ENCODE measurements at places on chromosomes 3 and 15. TPM values are rescaled to one million over a fixed set of nuclear protein-coding genes. Genes with fewer than 3 reads are reported as not detected.

The GOLIM4 gene
- polyA plus RNA-seq, result 8.4 TPM

The RBP2 gene
- 0.37 TPM for polyA plus RNA-seq

The ZNF80 gene
- polyA plus RNA-seq, result 0.23 TPM

The TMC3 gene
- polyA plus RNA-seq, result 0.07 TPM

The IL5RA gene
- polyA plus RNA-seq, result 0.41 TPM

The OXTR gene
- polyA plus RNA-seq, result 1.3 TPM

The FOXL2NB gene
- 0.05 TPM for polyA plus RNA-seq

- DNase-seq, result no peak
Measured at GRCh38 chr3:188164248-188164687, 10.3 kb downstream of the LPP start.

DNA sequence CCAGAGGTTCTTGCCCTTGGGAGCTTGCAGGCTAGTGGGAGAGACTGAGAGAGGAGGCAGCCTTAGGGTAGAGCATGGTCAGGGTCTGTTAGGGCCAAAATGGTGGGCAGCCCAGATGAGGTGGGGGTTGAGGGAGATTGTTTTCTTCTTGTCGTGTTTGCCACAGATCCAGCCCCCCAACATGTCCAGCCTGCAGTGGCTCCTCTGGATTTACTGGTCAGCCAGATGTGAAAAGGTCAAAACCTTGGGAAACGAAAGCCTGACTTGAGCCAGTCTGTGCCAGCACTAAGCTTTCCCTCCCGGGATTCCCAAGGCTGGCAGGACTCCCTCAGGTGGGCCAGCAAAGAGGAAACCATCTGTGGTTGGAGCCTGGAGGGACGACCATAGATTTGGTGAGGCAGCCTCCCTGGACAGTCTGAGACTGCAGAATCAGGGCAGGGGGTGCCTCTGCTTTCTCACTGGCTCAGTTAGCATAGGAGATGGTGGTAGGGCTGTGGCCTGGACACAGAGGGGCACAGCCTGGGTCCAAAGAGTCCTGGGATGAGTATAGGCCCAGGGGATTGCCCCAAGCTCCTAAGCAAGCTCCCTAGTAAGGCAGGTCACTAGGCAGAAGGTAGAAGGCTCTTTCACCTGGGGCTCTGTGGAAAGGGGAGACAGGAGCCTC, 51.2 kb upstream of the PRR23C start:
- no peak for DNase-seq

GRCh38 chr3:144244662-144245061, 273.0 kb downstream of the DIPK2A start:
- DNase-seq, result no peak

- DNase-seq, result peak; percentile 48
Measured at GRCh38 chr3:32176989-32177701, 61.3 kb upstream of the CMTM8 start.

GRCh38 chr3:126964261-126964660, 18.7 kb upstream of the PLXNA1 start:
- no peak for DNase-seq

GRCh38 chr3:169914321-169914720, 2.9 kb downstream of the SAMD7 start:
- DNase-seq, result no peak

DNA sequence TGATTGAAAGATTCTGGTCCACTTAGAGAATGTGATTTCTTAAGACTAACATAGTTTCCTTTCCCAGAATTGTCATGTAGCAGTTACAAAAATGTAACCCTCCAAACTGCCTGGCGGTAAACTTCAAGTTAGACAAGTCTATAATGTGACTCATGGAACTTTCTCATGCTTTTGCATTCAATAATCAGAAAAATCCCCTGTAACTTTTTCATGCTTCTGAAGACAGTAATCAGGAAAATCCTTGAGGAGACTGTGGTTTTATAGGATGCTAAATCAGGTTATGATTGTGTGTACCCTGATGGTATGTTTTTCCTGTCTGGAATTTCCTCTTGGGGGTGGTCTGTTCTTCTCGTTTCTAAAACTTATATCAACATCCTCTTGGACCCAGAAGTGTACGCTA, 74.0 kb upstream of the RARB start:
- no peak for DNase-seq

DNA sequence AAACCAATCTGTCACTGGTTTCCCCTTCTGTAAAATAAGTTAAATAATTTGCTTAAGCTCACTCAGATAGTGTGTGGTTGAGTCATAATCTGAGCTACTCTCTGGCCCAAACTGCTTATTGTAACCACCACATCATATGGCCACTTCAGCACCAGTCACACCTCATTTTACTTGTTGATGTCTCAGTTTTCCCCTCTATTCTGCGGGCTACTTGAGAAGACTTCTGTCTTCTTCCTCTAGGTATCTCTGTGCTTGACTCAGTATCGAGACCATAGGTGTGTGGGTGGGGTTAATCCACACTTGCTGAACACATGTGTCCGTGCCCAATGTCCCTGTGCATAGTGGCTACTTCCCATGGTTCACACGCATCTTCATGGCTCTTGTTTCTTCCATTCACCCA, 32.9 kb downstream of the CRYGS start:
- no peak for DNase-seq

- no peak for DNase-seq
Measured at GRCh38 chr3:105214590-105214989, 152.1 kb upstream of the ALCAM start.

DNA sequence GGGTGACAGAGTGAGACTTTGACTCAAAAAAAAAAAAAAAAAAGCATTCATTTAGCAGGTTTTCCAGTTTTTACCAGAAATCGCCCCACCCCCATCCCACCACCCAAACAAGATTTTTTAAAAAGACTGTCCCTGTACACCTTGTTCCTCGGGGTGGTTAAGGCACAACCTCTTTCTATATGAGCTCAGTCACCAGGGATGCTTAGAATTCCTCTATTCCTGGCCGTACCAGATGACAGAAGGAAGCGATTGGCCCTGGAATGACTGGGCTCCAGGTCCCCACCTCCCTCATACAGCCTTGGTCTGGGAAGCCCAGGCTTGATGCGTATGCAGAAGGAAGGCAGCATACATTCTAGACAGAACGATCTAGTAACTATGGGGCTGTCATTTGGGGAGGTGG, 25.6 kb downstream of the IDH2 start:
- DNase-seq, result no peak

- no peak for DNase-seq
Measured at GRCh38 chr3:50516440-50516871, 13.0 kb upstream of the CACNA2D2 start.

DNA sequence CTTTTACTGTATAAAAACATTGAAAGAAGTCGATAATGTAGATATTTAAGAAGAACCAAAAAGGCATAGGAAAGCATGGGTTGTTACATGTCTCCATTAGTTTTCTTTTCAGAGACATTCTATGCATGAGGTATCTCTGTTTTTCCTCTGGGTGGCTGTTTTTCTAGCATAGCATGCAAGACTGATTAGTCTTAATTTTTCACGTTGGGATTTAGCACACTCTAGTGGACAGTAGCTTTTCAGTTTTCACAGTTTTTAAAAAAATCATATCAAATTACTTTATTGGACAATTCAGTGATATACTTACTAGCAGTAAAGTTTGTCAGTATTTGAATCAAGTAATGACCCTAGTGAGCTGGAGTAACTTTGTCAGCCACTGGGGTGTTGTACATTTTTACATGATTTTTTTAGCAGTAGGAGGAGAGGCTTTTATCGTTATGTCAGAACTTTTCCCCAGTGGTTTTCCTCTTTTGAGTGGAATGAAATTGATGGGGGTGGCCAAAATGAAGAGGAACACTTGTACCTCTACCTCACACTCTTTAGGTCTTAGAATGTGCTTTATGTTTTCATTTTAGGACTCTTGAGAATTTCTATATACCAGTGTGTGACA, 57.2 kb downstream of the SEC22A start:
- no peak for DNase-seq

DNA sequence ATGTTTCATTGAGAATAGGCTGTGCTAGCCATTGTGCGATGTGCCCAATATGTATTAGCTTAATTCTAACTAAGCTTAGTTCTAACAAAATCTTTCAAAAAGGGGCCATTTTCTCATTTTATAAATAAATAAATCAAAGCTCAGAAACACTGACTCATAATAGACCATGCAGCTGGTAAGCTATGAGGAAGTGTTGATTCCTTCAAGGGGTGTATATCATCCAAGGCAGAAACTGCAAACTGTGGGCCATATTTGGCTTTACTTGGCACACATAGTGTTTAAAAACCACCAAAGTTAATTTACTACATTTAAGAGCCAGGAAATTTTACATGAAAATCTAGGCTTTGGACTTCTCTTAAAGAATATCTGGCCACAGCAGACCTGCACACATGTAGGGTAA, 136.5 kb downstream of the ZNF621 start:
- no peak for DNase-seq

DNA sequence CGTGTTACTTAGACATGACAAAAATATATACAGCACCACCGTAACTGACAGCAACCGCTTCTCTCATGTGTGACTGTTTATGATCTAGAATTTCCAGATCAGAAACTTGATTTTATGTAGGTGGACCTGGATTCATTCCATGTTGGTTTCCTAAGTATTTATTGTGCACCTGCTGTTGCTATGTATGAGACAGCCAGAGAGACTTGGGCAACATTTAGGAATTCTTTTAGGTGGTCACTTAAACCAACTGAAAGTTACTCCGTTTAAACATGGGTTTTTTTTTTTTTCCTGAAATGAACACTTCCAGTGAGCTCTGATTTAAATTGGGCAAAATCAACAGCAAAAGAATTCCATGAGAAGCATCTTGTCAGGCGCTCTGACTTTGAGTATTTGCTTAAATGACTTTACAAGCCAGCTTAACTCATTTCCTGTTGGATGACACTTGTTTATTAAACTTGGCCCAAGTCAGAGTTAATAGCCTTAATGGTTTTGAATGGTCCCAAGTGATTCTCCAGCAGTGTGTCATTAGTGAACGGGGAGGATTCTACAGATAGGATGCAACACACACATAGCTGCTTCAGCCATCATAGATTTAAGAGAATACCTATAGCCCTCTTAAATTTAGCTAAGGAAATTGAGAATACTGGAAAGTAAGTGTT, 31.8 kb downstream of the MITF start:
- DNase-seq, result no peak

- DNase-seq, result no peak
Measured at GRCh38 chr3:136899622-136900158, 37.7 kb downstream of the NCK1 start.

- DNase-seq, result no peak
Measured at GRCh38 chr15:29053006-29053405, 167.2 kb downstream of the APBA2 start.

GRCh38 chr3:9311228-9311627, 51.6 kb upstream of the THUMPD3 start:
- DNase-seq, result no peak

DNA sequence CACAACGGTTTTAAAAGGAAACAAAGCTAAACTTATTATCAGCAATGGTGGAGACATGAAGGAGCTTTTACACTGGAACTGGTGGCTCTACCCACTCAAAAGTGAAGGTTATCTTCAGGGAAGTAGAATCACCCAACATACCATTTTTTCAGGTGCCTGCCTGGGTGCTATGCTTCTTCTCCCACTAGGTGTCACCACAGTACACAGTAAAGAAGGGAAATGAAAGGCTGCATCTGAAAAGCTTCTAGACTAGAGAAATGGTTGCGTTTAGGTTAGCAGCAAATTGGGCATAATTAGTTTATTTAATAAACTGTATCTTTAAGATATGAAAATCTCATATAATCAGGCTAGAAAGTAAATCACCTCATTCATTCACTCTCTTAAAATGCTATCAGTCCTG, 47.0 kb upstream of the SELENOK start:
- DNase-seq, result peak; percentile 9
